ENCODE measurements at places on chromosomes 16 and 17. TPM values are rescaled to one million over a fixed set of nuclear protein-coding genes. Genes with fewer than 3 reads are reported as not detected.

GRCh38 chr17:81828656-81829055 is 4.4 kb downstream of the MCRIP1 start:
- no peak for ATAC-seq

GRCh38 chr17:3534881-3535252 is 22.7 kb downstream of the TRPV3 start:
- peak; percentile 61 for ATAC-seq

DNA sequence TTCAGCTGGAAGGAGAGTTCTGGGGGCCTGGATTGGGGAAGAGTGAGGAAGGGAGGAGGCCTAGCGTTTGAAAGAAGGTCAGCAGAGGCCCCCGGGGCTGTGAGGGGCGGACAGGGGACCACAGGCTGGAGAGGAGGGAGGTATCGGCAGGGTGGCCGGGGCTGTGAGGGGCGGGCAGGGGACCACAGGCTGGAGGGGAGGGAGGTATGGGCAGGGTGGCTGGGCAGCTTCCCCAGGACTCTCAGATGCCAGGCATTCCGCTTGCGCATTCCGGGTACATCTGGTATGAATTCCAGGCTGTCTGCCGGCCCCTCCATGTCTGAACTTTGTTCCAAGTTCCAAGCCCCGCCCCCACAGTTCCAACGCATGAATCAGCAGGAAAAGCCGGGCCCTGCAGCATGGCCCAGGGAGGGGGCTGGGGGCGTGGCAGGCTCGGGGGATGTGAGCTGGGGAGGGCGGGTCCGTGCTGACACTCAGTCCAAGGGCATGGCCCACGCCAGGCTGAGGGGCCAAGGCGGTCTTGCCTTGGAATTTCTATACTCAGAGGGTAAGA is 4.3 kb upstream of the TLCD2 start:
- ATAC-seq: no peak

- peak; percentile 5 for ATAC-seq
These were observed at the start of gene MAPK7 for GRCh38 chr17:19378416-19379360. MAPK7 (plus strand) TSS chr17:19378498; CDS start chr17:19378901, 403 bp downstream.

DNA sequence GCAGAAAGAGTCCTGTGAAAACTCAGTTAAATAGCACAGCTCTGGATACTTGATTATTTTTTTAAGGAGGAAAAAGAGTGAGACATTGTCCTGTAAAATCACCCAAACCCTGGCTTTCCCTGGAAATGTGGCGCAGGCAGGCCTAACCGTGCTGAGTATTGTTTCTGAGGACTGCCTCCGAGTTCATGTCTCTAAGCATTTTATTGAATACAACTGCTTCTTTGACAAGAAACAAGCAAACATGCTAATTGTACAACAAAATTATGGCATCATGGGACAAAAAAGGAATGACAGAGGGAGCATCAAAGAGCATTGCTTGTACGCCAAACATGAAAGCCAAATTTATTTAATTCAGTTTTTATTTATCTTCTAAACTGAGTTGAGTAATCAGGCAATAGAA is 64.5 kb upstream of the HSBP1 start:
- ATAC-seq: no peak

GRCh38 chr17:16820979-16821543 is 131.0 kb downstream of the CCDC144A start:
- ATAC-seq: no peak

- ATAC-seq: no peak
These were observed 139.7 kb upstream of the PLCG2 start for GRCh38 chr16:81639348-81639747.

DNA sequence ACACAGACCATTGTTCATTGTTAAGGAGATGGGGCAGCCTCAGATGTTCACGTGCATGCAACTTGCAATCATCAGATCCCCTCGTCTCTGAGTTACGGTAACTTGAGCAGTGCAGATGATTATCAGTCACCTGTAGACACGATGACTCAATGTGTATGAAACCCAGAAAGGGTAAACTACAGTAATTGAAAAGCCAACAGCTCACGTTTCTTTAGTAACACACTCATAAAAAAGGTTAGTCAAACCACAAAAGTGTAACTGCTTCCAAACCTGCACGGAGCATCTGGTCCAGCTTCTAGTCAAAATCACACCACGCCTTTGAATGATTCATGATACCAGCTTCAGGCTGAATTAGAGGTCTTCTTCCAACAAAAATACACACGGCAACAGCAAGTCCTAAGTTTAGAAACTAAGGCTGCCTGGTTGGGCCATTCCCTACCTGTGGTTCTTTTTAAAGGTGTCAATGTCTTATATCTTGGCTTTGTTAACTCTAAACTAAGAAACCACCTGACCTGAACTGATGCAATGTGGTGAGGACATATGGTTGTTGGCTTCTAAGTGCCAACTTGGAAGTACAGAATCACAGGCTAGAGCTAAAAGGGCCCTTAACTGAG is 32.3 kb downstream of the GRB7 start:
- ATAC-seq: peak; percentile 80

DNA sequence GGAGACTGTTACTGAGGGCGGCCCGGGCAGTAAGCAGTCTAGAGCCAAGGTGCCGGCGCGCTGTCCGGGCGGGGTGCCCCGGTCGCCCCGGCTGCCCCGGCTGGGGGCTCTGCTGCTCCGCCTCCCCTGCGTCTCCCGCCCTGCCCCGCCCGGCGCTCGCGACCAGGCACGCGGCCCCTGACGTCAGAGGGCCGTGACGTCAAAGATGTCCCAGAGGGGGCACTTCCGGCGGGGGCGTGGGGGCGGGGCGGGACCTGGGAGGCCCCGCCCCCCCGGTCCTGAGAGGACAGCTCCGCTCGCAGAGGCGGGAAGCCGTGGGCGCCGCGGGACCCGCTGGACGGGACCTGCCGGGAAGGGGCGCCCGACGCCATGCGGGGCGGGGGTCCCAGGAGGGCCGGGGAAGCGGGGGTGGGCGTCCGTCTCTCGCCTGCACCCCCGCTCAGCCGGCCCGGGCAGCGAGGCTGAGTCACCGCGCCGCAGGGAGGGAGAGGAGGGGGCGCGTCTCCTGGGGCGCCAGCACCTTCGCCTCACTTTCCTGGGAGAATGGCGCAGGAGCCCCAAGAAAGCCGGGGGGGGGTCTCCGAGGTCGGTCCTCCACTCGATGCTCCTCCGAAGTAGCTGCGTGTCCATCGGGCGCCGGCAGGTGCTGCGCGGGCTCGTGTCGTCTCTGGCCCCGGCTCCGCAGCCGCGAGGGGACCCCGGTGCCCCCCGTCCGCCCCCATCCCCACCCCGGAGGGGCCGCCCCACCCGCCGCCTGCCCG is 4.4 kb upstream of the HIC1 start:
- no peak for ATAC-seq

- ATAC-seq: no peak
These were observed 25.3 kb downstream of the CACNG3 start for GRCh38 chr16:24281466-24281865.

DNA sequence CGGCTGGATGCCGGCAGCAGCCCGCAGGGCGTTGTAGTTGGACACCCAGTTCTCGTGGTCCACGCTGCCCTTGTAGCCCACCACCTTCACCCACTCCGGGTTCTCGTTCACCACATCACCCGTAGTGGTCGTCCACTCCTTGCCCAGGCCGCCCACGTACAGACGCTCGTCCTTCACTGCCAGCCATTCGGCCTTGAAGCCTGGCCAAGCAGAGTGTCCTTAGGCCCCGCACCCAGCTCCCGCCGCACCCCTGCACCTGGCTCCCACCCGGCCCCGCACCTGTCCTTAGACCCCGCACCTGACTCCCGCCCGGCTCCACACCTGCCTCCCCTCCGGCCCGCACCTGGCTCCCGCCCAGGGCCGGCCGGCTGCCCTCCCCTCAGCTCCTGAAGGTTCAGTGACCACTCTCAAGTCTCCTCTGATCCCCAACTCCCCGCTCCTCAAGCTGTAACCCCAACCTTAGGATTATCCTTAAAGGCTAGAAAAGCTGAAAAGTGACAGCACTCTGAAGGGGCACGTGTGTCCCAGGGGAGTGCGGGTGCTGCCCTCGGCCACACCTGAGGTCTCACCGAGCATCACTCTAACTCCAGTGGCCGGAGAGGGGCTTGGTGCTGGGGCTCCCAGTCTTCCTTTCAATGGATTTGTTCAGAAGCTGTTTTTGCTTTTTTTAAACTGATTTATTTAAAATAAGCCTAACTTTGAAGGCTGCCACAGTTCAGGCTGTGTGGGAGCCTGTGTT is 14.4 kb downstream of the CANT1 start:
- ATAC-seq: no peak

DNA sequence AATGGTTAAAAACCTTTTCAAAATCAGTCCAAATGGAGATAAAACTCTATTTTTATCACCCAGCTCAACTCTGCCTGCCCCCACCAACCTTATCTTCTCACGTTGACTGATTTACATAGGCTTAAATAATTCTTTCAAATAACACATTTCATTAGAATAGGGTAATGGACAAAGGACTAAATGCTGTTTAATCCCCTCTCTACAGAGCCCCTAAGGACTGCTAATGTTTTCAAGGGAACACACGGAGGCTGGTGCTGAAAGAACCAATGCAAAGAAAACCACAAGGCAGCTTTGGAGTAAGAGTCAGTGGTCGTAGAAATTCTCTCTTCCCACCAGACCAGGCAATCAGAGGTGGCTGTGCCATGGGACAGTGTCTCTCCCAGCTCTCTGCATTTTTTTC is 445.7 kb upstream of the MAF start:
- no peak for ATAC-seq

GRCh38 chr17:45414990-45415881 is 17.4 kb downstream of the ARHGAP27 start:
- ATAC-seq: no peak

- ATAC-seq: no peak
These were observed 195.2 kb downstream of the MAP2K6 start for GRCh38 chr17:69609473-69610305.

DNA sequence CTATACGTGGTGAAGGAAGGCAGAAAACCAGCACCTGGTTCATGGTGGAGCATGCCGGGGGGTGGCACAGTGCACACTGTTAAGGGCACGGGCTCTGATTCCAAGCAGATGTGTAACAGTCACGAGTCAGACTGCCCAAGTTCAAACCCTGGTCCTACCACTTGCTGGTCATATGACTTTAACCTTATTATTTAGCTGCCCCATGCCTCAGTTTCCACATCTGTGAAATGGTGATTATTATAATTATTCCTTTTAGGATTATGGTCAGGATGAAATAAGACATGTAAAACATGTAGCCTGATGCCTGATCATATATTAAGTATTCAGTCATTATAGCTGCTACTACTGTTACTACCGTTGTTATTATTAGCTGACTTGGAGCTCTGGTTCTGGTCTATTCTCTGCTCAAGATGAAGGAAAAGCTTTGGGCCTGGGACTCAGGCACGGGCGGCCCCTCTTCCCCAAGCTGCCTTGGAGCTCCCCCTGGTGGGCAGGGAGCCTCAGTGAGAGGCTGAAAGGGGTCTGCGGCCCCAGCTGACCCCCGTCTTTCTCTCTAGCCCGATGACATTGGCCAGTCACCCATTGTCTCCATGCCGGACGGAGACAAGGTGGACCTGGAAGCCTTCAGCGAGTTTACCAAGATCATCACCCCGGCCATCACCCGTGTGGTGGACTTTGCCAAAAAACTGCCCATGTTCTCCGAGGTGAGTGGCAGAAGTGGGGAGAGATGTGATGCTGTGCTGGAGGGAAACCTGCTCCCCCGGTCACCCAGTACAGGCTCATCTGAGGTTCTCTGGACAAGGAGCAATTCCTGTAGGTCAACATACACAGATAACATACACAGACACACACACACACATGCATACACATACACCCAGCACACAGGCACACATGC is 14.0 kb downstream of the NR1D1 start:
- peak; percentile 60 for ATAC-seq

GRCh38 chr17:53996890-53997289 is 174.2 kb downstream of the KIF2B start:
- no peak for ATAC-seq

GRCh38 chr16:17348826-17349225 is 121.9 kb downstream of the XYLT1 start:
- no peak for ATAC-seq

GRCh38 chr17:28716740-28717577 is 709 bp downstream of the RAB34 start:
- no peak for ATAC-seq

DNA sequence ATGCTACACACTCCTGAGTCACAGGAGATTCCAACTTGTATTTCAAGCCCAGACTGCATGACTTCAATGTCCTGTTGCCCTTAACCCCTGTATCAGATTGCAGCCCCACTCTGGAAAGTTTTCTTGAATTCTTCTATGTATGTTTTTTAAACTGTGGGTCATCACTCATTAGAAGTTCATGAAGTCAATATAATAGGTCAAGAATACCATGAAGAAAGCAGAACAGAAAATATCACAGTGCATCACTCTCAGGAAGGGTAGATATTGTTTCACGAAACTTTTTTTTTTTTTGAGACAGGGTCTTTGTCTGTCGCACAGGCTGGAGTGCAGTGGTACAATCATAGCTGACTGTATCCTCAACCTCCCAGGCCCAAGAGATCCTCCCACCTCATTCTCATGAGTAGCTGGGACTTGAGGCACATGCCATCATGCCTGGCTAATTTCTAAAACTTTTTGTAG is 20.5 kb downstream of the PRKCB start:
- ATAC-seq: peak; percentile 42

DNA sequence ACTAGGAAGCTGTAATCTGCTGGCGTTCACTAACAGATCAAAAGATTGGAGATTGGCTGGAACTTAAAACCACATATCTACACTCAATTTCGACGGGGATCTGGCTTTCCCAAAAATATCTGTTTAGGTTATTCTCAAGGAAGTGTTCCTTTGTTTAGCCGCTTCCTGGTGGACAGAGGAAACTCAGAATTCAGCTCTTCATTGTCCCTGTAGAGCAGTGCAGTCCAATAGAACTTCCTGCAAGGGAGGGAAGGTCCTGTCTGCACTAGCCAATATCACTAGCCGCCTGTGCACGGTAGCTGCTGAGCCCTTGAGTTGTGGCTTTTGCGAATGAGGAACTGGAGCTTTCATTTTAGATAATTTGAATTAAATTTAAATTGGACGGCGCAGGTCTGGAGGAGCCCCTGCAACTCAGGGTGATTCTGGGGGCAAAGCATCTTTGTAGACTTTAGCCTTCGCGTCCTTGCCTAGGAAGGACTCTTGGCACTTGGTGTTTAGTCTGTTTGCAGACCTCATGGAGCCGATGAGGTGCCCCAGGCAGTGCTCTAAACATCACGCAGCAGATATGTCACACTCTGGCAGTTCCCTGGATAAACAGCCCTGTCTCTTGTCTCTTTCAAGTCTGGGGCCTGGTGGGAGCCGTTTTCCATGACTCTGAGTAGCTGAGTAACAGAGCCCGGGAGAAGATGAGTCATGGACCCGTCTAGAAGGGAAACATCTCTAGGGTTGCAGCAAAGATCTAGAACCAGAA is 122.2 kb downstream of the CCDC182 start:
- ATAC-seq: peak; percentile 83

KRT33A gene
- not detected for total RNA-seq

EMC8 gene
- 17.4 TPM for total RNA-seq

TMEM204 gene
- total RNA-seq: 22.5 TPM

TADA2A gene
- total RNA-seq: 36.7 TPM

TSR1 gene
- 77.1 TPM for total RNA-seq

TAT gene
- not detected for total RNA-seq

SCO1 gene
- total RNA-seq: 38.6 TPM

CA4 gene
- total RNA-seq: not detected

GPR179 gene
- total RNA-seq: not detected

MLKL gene
- total RNA-seq: 25.6 TPM

TLCD3B gene
- total RNA-seq: 1.9 TPM

Measured in activated T-helper 17 cell treated with anti-CD3 and anti-CD28 coated beads, Interleukin-2, amount 50 U/mL, for 72 hours (primary cell).